SK-N-SH (cell line): ENCODE measurements at places on chromosomes 6 and 20. TPM values are rescaled to one million over a fixed set of nuclear protein-coding genes. Genes with fewer than 3 reads are reported as not detected.

Gene SIM1
- 0.02 TPM in 1 of 2 replicates, not detected in the other for polyA plus RNA-seq

DNA sequence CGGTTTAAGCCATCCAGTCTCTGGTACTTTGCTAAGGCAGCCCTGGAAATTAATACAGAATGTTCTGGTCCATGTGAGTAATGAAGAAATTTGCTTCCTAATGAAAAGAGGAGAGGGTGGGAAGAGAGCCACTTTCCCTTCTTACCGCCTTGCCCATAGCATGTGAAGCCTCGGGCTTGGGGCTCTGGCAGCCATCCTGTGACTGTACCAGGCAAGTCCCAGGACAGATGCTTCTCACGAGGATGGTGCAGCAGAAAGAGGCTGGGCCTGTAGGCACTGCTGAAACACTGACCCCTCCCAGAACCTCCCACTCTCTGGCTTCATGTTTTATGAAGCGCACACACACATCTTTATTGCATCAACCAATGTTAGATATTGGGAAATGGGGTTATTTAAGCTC lies 74.8 kb downstream of the IYD start:
- H3K27me3 ChIP-seq = no peaks in the 10 kb centered on the region
- no peaks in the 10 kb centered on the region for H3K4me1 ChIP-seq
- no peak overlapping the region for H3K27ac ChIP-seq
- no peaks in the 10 kb centered on the region for H3K36me3 ChIP-seq
- DNase-seq = no peak

Gene PSORS1C2
- polyA plus RNA-seq = not detected in 2 replicates

- no peaks in the 10 kb centered on the region for H3K4me1 ChIP-seq
- no peak overlapping the region for H3K27ac ChIP-seq
- H3K36me3 ChIP-seq = no peaks in the 10 kb centered on the region
- peaks cover 61% of the 10 kb centered on the region; the same call in 1 of the 2 replicates for H3K27me3 ChIP-seq
Measured at GRCh38 chr6:1079525-1079924, 232.4 kb upstream of the FOXQ1 start.

DNA sequence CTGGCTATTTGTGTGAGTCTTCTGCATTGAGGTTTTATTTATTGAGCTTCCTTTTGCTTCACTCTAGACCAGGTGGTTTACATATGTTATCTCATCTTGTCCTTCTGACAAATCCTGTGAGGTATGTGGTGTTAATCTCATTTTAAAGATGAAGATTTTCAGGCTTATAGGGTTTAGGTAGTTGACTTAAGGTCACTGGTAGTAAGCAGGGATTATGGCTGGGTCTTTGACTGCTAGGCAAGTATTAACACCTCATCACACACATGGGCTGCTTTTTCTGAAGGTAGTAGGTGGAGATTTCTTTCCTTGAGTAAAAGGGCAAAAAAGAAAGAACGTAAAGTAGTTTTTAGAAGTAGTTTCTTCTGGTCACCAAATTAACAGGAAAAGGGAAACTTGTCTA lies 72.6 kb downstream of the CDKAL1 start:
- no peaks in the 10 kb centered on the region for H3K4me1 ChIP-seq
- no peak overlapping the region for H3K27ac ChIP-seq
- H3K36me3 ChIP-seq = no peaks in the 10 kb centered on the region
- no peak for DNase-seq
- no peaks in the 10 kb centered on the region for H3K27me3 ChIP-seq

- no peak for DNase-seq
- no peaks in the 10 kb centered on the region for H3K27me3 ChIP-seq
- H3K27ac ChIP-seq = no peak overlapping the region
- peaks cover 9% of the 10 kb centered on the region for H3K4me1 ChIP-seq
- no peak overlapping the region for H3K4me3 ChIP-seq
Measured at GRCh38 chr6:5537132-5537531, 275.8 kb downstream of the FARS2 start.

DNA sequence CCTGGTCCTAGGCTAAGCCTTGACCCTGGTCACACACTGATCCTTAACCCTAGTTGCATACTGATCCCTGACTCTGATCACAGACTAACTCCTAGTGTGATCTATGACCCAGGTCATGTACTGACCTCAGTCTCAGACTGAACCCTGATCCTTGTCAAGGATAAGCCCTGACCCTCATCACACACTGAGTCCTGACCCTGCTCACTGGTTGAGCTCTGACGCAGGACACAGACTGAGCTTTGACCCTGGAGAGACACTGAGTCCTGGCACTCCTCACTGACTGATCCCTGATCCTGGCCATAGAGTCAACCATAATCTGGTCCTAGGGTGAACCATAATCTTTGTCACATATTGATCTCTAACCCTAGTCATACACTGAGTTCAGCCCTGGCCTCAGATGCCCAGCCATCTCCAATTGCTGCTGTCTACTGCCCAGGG lies 37.9 kb downstream of the KCNB1 start:
- H3K27ac ChIP-seq = no peak overlapping the region
- no peaks in the 10 kb centered on the region for H3K27me3 ChIP-seq
- H3K4me3 ChIP-seq = no peak overlapping the region
- no peaks in the 10 kb centered on the region for H3K36me3 ChIP-seq
- no peak for DNase-seq
